ENCODE measurements at places on chromosomes 5 and 9.

GRCh38 chr9:90815183-90815943 lies 13.7 kb downstream of the SYK start:
- peak; percentile 93 for DNase-seq

DNA sequence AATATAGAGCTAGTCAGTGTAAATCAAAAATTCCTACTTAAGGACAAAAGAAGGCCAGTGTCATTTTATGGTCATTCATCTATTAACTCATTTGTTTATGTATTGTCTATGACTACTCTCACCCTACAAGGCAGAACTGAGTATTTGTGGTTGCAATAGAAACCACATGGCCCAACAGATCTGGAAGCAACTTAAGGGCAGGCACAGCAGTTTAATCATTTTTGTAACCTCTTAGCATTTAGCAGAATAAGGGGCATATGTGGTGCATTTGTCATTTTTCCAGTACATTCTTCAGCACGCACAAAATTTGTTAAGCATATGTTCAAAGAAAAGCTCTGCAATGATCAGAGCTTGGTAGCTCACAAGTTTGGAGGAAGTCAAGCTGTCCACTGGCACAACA lies 1.1 kb downstream of the FKBP15 start:
- DNase-seq = no peak

GRCh38 chr5:158022393-158022792 lies 163.4 kb upstream of the CLINT1 start:
- DNase-seq = no peak

DNA sequence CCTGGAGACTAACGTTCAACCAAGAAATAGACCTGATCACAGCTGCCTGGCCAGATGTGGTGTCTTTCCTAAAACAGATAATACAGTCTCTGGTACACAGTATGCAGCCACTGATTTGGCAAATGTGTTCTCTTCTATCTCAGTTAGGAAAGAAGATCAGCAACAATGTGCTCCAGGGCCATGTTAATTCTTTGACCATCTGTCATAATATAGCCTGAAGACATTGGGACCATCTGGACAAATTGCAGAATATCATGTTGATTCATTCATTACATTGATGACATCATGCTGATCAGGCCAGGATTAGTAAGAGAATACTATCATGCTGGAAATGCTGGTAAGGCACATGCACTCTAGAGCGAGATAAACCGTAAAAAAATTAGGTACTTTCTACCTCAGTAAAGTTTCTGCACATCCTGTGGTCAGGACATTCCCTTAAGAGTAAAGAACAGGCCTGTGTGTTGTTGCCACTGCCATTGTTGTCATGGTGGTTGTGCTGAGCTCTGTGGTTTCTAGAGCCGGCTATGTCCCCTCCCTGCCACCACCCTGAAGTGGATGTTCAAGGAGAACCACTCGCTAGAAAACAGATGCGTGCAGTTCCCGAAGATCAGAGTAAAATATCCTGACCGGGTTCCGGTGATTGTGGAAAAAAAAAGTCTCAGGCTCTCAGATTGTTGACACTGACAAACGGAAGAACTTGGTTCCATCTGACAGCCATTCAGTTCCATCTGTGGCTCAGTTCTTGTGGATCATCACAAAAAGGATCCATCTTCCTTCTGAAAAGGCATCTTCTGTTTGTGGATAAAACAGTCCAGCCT lies 6.4 kb upstream of the JMY start:
- DNase-seq = no peak

GRCh38 chr5:116573279-116573701 lies 1.3 kb downstream of the SEMA6A start:
- DNase-seq = no peak

DNA sequence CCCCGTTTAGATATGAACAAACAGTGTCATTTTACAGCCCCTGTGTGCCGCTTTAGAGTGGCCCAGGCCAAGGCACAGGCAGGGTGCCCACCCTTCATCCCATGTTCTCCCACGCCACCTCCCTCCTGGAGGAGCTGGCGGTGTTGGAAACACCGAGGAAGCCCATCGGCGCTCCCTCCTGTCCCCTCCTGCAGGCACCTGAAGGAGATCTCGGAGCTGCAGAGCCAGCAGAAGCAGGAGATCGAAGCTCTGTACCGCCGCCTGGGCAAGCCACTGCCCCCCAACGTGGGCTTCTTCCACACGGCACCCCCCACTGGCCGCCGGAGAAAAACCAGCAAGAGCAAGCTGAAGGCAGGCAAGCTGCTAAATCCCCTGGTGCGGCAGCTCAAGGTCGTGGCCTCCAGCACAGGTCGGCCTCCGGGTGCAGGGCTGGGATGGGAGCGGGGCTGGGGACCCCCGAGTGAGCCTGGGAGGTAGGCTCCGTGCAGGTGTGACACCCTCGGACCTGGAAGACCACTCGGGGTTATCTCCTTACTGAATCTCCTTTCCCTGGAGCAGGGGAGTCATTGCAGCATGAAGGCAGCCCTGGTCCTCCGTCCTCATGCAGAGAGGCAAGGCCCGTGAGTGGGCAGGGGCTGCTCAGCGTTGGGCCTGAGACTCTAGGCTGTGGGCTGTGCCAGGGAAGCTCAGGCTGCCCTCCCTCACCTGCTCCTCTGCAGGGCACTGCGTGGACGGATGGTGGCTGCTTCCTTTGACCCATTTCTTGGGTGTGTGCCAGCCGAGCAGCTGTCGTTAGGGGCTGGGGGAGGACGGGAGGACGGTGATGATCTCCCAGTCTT lies 113.9 kb downstream of the WNK2 start:
- no peak for DNase-seq

DNA sequence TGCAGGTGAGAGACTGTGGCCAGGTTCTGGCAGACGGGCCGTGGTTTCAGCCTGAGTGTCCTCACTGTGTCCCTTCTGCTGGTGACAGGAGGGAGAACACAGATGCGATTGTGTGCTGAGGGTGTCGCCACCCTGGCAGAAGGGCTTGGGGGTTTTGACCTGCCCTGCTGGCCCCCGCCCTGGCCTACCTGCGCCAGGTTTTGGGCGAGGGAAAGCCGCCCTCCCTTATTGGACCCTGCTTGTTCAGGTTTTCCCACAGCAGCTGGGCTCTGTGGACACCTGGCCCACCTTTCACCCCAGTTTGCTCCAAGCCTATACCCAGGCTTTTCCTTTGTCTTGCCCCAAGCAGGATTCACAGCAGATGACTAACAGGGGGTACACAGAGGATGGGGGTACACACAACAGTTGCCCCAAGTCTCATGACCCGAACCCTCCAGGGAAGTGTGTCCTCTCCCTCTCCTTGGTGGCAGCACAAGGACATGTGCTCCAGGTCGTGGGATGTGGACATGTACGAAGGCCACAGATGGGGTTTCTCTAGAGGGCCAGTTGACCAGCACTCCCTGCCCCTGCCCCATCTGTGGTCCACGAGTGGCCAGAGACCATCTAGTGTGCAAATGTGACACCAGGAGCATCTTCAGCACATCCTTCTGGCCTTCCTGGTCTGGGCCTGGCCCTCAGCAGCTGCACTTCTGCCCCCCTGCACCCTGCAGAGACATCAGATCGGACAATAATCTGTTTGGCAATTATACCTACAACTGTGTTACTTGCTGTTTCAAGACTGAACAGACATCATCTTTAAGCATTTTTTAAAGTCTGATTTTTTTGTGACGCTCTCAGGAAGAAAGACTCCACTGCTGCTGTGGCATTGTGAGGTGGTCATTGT lies 265.8 kb upstream of the IRX4 start:
- DNase-seq = no peak

DNA sequence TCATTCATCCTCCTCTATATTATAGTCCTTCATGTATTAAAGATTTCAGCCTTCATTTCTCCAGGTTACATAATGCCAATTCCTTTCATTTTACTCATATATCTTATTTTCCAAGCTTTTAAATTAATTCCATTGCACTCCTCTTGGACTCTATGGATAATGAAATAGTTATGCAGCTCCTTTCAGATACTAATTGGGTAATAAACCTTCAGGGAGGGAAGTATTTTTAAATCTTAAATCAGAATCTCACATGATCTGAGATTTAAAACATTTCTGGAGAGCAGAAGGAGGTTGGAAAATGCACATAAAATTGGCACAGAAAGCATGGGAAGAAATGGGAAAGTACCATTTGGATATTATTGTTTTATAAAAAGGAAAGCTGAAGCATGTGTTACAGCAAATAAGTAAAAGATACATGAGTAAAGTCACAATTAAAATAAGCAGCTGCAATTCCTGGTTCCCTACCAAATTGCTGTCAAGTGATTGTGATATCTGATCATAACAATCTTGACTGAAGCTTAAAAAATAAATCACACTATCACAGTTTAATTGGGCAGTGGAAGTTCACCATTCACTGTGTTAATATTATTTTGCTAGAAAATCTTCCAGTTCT lies 257.9 kb upstream of the NREP start:
- no peak for DNase-seq

DNA sequence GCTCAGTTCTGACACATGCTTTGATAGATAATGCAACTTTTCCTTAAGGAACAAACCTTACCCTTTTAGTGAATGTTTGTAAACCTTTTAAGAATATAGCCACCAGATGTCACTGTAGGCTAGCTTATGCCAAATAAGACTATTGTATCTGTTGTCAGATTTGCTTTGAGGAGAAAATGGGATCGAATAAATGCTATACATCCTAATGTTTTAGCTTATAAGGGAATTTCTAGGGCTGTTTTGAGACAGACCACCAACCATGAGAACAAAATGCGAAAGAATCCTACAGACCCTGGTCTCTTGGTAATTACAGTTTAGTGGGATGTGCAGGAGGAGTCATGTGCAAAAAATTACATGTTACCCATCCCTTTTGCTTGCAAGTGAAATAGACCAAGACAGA lies 127.6 kb upstream of the NMUR2 start:
- DNase-seq = no peak

GRCh38 chr5:44294516-44294915 lies 94.7 kb downstream of the FGF10 start:
- DNase-seq = no peak

- no peak for DNase-seq
Measured at GRCh38 chr5:73213566-73213998, 40.6 kb downstream of the TMEM174 start.

DNA sequence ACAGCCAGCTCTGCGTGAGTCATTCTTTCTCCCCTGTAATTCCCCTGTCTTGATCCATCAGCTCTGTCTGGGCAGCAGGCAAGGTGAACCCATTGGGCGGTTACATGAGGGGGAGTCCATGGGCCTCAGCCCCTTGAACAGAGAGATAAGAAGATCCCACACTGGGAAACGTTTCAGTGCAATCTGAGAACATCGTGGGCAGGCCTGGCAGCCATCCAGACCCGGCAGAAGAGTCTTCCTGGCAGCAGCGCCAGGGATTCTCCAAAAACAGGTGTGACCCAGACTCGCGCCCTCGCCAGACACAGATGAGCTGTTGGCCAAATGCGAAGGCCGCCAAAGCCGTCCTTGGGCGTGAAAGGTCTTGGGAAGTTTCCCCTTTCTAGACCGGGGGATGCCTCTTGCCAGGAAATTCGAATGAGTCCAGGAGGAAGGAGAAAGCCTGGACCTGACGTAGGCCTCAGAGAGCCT lies 6.4 kb upstream of the SLC12A7 start:
- DNase-seq = no peak

GRCh38 chr5:4419281-4419680 lies 720.8 kb upstream of the ADAMTS16 start:
- DNase-seq = no peak

DNA sequence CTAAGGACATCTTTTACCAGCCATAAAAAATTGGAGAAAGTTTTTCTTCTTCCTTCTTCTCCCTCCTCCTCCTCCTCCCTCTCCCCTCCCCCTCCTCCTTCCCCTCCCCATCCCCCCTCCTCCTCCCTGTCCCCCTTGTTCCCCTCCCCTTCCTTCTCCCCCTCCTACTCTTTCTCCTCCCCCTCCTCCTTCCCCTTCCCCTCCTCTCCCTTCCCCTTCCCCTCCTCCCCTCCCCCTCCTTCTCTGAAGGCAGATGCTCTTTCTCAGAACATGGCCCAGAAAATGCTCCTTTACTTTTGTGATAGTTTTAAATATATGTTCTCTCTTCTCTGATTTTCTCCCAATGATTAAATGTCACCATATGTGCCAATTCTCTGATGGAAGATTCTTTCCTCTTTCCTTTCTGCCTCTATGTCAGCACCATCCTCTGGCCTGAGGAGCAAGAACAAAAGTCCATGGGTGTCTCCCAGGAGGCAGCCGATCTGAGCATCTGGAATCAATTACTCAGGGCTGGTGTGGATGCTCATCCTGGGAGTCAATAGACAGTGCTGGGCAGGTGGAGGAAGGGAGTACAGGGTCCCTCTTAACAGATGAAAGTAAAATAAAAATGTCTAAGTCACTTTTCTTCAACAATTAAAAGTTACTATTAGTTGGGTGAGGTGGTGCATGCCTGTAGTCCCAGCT lies 63.0 kb upstream of the GNA14 start:
- DNase-seq = no peak

GRCh38 chr5:136198453-136198852 lies 5.5 kb upstream of the SMIM32 start:
- no peak for DNase-seq

DNA sequence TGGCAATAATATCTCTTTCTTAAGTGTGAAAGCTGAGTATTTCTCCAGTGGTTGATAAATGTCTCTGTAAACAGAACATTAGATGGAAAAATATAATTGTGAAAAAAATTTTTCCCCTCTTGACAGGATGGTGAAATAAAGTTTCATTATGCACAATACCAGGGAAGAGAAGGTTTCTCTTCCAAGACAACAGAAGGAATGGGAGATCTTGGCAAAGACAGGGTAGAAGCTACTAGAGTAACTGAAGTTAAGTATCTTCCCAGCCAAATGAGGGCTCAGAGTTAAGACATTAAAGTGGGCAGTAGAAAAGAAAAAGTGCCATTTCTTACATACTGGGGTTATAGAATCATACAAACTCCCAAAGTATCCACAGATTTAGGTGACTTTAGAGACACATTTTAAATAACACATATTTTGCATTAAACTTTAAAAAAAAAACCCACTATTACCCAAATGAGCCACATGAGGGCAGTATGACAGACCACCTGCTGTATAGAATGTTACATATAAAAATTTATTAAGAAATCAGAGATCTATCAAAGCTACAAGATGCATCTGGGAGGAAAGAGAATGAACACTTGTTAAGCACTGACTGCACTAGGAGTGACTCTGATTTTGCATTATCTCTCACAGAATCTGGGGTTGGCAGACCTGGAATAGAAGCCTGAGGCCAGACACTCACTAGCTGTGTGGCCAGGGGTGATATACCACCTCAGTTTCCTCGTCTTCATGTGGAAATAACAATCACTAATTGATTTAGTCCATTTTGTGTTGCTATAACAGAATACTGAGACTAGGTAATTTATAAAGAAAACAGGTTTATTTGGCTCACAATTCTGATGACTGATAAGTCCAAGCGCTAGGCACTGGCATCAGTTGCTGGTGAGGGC lies 98.5 kb downstream of the ARSB start:
- DNase-seq = no peak
